ENCODE measurements at places on chromosomes 11 and 22.

- DNase-seq, result no peak
These were observed 169.7 kb downstream of the CEP164 start for GRCh38 chr11:117497206-117497951.

- DNase-seq, result no peak
These were observed 190.0 kb downstream of the PGR start for GRCh38 chr11:100939571-100939970.

GRCh38 chr11:72719551-72719950 lies 32.7 kb downstream of the ARAP1 start:
- DNase-seq, result no peak

GRCh38 chr11:68012044-68012842 lies 2.1 kb downstream of the ALDH3B1 start:
- no peak for DNase-seq
